Fibroblast of the aortic adventitia (primary cell): ENCODE measurements at places on chromosomes 1 and 21.
A peak's percentile ranks its signal among the peaks of the same experiment; 100 is the strongest.

DNA sequence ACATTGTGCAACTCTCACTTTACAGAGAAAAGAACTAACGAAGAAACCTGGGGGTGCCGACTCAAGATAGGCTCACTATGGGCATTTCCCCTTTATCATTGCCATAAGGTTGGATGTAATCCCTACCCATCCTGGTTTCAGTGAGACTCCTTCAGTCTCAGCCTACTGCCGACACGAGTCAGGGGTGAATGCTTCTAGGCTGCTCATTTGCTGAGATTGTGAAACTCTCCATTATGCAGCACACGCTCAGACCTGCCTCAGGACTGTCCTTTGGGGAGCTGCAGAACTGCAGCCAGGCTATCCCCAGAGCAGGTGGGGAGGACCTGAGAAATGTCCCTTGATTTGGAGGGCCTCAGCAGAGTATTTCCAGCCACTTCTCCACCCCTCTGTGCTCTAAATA lies 22.2 kb downstream of the TSHB start:
- DNase-seq, result no peak

GRCh38 chr1:64163431-64163830 lies 40.0 kb upstream of the UBE2U start:
- no peak for DNase-seq

- DNase-seq, result no peak
Observed at GRCh38 chr21:35014302-35015041, 34.6 kb downstream of the RUNX1 start.

DNA sequence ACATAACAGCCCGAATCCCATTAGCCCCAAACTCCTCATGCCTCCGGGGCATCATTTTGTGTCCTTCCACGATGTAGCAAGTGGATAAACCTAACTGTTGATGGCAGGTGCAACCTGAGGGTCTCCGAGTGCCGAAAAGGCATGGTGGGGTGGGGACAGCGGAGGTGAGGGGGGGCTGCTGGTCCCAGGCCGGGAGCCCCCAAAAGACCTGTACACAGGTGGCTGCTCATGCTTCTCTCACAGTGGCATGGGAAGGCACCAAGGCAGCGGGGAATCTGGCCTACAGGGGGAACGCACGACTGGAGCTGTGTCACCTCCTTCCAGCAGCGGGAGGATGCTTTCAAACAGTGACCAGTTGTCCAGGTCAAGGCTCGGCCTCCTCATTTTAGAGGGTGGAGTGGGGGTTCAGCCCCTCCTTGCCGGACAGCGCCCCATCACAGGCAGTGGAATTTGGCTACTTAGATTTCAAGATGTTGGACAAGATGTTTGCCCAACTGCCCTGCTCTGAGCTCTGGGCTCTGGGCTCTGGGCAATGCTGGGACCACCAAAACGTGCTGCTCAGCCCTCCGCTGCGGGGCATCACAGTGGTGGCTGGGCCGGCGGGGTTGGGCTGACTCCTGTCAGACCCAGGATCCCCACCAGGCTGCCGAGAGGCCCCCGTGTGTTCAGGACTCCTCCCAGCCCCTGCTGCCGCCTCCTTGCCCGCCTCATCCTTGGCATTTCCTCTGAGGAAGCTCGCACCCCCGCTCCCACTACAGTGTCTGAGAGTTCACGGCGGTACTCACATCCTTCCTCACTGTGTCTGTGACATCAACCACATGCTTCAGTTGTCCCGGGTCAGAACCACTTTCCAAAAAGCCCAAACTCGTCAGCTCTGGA lies 7.6 kb downstream of the DNMT3L start:
- no peak for DNase-seq

DNA sequence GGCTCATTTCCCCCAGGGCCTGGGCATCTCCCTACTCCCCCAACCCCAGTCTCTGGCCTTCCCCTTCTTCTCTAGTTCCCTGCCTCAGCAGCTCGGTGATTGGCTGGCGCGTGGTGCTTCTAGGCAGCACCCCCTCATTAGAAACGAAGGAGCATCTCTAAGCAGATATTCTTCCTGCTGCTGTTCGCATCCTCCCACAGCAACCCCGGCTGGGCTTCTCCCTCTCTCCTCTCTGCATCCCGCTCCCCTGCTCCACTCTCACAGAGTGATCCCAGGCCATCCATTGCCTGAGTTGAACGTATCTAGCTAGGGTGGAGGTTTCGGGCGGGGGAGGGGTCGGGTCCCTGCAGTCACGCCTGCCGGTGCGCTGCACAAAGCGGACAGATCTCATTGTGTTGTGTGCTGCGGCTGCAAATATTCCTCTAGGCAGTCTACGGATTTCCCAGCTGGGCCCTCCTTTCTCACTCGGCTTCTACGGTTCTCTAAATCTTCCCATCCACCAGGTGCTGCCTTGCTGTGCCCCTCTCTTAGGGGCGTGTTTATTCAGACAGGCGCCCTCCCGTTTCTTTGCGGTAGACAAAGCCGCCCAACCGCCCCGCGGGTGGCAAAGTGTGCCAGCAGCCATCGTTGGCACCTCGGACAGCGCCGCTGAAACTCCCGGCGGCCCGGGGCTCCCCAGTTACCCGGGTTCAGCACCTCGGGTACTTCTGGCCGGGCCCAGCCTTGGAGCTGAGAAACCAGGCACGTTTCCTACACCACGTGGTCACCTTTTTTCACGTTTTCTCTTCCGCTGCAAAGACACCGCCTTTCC lies 2.2 kb downstream of the CACNA1E start:
- no peak for DNase-seq

DNA sequence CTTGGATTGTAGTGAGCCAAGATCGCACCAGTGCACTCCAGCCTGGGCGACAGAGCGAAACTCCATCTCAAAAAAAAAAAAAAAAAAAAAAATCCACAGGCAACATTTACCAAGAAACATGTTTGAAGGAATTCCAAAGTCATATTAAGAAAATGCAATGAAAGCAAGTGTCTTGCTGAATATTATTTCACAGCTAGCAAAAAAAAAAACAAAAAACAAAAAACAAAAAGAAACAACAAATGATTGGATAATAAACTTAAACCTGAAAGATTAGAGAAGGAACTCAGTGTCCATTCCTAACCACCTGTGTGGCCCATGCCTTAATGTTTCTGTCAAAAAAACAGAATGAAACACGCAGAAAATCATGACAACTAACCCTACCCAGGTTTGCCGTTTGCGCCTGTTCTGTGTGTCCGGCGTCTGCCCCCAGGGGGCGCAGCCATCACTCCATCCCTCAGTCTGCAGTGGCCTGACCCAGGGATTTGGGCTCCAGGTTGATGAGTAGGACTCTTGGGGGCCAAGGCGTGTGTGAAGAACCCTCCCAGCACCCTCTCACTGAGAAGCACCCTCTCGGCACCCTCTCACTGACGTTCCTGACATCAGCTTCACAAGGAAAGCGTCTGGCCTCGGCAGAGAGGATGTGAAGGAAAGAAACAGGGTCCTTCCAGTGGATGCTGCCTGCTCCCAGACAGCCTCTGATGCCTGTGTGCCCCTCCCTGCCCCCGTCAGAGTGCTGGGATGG lies 19.2 kb upstream of the PTTG1IP start:
- DNase-seq, result peak; percentile 63

- DNase-seq, result no peak
Observed at GRCh38 chr1:23423415-23424292, 894 bp downstream of the TCEA3 start.

- DNase-seq, result peak; percentile 18
Observed at GRCh38 chr1:245855846-245856730, 651.0 kb downstream of the SMYD3 start.

GRCh38 chr1:72324451-72324850 lies 42.1 kb upstream of the NEGR1 start:
- no peak for DNase-seq

GRCh38 chr1:63662056-63662836 lies 69.0 kb downstream of the PGM1 start:
- DNase-seq, result peak; percentile 91

DNA sequence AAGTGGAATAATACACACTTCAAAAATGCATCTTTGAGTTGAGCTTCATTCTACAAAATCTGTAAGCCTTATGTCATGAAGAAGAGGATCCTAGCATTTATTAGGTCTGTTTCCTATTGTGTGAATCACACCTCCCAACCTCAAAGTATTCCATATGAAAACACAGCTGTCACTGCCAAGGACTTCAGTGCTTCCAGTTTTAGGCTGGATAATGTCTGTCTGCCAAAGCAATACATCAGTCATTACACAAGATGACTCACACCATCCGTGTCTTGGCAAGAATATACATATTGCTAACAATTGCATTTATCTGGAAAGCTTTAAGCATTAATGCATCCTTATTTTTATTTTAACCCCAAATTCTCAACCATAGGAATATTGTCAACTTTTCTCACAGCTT lies 125.7 kb upstream of the TMPRSS15 start:
- DNase-seq, result peak; percentile 71

DNA sequence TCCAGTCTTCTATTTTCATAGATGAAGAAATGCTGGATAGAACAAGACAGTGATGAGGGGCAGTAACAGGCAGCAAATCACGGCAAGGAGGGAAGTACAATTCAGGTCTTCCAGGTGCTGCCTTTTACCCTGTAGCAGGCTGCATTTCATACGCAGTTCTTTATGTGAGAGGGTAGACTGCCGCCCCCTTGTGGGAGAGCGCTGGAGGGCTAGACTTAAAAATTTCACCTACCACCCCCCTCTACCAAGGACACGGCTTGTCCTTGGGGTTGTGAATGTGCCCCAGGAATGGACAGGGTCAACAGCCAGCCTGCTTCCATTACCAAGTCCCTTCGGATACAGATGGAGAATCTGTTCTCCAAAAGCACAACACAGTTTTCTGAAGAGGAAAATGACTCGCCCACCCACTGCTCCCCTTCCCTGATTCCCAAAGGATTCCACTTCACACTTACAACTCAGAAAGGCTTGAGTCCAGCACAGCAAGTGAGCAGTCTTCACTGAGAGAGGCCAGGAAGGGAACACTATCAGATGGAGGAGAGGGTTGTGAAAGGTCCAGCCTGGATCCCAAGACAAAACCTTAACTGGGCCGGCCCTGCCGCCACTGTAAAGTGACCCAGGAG lies 7.4 kb downstream of the WDR77 start:
- no peak for DNase-seq

DNA sequence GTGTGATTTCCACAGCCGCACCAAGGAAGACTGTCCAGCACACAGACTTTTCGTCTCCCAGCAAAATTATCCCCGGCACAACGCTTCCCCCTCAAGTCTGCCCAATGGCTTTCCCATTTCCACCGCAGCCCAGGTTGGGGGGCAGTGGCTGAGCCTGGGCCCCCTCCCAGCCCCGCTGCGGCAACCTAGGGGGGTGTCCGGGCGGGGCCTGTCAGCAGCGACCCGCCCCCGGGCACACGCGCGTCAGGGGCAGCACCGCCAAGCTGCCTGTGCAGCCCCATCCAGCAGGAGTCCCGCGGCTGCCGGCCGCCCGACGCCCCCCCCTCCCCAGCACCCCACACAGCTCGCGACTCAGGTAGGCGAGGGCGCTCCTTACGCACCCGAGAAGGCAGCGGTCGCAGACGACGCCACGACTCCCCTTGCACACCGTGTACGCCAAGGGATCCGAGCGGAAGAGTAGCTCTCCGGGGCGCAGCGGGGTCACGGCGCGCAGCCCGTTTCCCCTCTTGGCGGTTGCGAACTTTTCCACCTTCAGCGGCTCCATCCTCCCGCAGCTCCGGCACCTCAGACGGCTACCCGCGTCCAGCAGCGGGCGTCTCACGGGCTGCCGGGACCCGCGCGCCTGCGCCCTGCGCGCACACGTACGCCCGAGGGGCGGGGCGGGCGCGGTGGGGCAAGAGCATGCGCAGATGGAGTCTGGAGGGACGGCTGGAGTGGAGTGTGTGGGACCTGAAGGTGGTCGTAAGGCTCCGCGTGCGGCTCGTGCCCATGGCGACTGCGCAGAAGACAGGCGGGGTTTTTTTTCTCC lies at the start of gene SMYD3:
SMYD3 (minus strand) TSS at position 606 of the 808 bp plus-strand sequence.
- peak; percentile 67 for DNase-seq

GRCh38 chr1:157302724-157303123 lies 164.5 kb upstream of the ETV3 start:
- DNase-seq, result no peak

DNA sequence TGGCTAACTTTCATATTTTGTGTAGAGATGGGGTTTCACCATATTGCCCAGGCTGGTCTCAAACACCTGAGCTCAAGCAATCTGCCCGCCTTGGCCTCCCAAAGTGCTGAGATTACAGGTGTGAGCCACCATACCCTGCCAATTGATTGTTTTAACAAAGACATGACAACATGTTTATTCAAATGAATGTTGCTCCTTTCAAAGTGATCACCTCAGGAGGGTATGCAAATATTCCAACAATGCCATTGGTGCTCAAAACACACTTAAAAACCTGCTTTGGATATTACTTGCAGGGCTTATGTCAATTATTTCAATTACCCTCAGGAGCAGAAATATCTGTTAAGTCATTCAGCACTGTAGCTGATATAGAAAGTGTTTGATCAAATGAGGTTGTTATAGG lies 7.9 kb downstream of the LAX1 start:
- DNase-seq, result no peak

DNA sequence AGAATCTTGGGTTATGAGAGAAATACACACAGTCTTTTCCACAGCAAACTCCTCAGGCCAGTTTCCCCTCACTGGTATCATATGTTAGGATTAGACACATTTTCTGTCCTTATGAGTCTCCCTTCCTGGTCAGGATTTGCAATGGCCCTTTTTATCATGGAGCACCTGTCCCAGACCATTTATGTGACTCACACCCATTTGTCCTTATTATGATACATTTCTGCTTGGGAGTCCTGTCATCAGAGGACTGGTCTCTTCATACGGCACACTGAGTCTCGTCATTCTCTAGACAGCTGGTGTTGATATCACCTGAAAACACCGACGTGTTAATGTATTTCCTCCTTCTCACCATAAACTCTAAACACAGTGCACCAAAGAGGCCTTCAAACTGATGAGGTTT lies 105.0 kb upstream of the SYT6 start:
- DNase-seq, result no peak

- no peak for DNase-seq
Observed at GRCh38 chr1:192159781-192160180, 1.5 kb downstream of the RGS18 start.

- DNase-seq, result no peak
Observed at GRCh38 chr1:161983725-161984124, 39.9 kb downstream of the OLFML2B start.

GRCh38 chr1:181623850-181624249 lies 140.5 kb downstream of the CACNA1E start:
- DNase-seq, result no peak

GRCh38 chr1:165306543-165307434 lies 49.7 kb downstream of the LMX1A start:
- DNase-seq, result no peak

DNA sequence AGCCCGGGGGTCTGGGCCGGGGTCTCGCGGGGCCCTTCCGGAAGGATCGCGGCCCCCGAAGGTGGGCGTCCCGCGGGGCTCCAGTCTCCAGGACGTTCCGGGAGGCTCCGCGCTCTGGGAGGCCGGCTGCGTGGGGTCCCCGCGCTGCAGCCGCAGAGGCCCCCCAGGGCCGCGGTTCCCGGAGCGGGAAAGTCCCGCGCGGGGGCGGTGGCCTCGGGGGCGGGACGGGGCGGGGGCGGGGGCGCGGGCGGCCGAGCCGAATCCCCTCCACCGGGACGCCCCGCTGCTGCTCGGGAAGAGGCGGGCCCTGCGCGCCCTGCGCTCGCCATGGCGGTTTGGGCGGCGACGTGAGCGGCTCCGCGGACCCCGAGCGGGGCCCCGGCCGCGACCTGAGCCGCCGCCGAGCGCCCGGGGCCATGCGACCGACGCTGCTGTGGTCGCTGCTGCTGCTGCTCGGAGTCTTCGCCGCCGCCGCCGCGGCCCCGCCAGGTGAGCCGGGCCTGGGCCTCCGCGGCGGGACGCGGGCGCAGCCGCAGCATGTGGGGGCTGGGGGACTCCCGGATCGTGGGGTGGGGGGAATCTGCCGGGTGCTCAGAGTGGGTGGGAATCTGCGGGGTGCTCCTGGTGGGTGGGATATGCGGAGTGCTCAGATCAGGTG lies at the start of gene IFNGR2:
IFNGR2 (plus strand) TSS at position 286 of the 658 bp plus-strand sequence; CDS start at position 417, 131 bp downstream.
- no peak for DNase-seq
